Retina (tissue), 1 donor: ENCODE measurements at places on chromosomes 2 and 18.

DNA sequence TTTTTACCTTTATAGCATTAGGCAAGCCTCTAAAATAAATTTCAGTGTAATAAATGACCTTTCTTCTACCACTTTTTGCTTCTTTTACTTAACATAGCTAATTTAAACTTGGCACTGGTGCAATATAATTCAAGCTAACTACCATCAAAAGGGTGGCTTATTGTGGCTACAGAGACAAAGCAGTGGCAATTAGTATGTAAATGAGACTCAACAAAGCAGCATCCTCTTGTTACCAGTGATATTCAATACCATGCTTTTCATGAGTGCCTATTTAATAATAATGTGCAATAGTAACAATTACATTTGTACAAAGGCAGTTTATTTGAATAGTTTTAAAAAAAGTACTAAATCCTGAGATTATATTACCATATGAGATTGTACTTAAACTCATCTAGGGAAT lies 93.4 kb downstream of the SOS1 start:
- DNase-seq, result no peak

DNA sequence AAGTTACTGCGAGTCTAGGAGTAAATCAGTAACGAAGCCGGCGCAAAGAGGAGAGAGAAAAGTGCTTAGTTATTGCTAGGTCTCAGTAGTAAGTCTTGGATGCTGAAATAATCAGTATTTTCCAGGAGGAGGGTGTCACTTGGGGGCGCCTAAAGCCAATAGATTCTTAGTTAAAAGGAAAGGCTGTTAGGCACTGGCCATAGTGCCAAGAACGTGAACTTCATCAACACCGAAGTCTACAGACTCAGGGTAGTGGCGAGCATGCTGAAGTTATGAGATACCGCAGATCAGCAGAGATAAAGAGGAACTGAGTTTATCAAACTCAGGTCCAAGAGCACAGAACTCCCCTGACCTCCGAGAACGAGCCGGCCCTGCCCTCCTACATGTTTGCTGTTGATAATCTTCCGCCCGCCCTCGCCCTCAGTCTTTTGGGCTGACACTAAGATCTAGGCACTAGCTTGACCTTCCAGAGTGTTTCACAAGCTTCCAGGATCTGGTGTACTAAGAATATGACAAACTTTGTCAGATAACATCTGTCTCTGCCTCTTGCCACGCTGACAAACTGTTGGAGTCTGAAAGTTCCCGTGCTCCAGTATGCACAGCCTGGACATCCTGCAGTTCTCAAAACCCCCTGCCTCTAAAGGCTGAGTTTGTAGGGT lies 49.2 kb downstream of the CYB5A start:
- no peak for DNase-seq

- no peak for DNase-seq
Observed at GRCh38 chr18:12329125-12329698, 21.2 kb downstream of the TUBB6 start.

DNA sequence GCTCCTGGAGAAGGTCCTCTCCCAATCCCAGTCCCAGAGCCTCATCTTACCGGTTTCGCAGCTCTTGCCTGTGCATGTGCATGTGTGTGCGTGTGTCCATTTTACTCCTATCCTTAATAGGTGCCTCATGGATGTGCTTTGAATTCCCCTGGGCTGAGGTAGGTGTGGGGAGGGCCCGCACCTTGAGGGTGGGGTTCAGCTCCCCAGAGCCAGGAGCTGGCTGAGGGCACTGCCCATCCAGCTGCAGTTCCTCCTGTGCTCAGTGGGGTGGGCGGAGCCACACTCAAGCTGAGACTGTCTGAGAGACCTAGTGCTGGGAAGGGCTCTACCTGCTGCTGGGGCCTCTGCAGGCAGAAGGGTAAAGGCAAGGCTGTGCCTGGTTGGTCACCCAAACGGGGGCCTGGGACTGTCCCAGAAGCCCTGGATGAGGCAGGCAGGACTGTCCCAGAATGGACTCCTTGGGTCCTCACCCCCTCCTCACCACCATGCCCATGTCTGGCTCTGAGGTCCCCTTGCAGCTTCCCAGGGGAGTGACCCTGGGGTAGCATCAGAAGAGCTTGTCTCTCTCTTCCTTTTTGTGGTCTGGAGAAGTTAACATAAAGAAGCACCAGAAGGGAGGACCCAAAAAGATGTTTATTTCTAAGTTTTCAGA lies 8.9 kb downstream of the GDF7 start:
- peak; percentile 5 for DNase-seq

GRCh38 chr2:9032536-9033255 lies 29.2 kb upstream of the MBOAT2 start:
- no peak for DNase-seq

GRCh38 chr2:61924895-61925663 lies 19.6 kb downstream of the COMMD1 start:
- DNase-seq, result no peak

DNA sequence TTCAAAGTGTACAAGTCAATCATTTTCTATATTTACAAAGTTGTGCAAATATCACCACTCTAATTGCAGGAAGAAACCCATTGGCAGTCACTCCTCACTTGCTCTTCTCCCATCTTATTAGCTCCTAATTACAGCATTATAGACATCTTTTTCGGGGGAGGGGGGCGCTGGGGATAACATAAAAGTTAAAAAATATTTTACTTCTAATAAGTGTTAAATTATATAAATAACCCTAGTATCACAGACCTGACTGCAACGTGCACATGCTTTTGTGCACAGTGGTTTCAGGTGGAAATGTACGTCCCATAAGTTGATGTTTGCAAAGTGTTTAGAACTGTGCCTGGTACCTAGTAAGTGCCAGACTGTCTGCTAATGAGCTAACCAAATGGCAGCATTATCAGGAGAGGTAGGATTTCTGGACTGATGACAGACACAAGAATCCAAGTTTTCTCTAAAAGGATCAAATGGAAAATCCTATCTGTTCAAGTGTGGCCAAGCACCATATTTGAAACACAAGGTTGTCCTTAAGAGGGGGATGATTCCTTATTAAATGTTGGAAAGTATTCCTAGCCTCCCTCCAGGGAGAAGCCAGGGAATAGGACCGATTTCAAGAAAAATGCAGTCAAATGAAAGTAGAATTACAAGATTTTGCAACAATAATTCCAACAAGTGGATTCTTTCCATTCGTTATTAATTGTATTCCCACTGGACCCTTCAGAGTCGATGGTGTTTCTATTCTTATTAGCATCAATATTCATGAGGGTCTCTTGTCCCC lies 70.0 kb downstream of the ACKR3 start:
- no peak for DNase-seq
